T-cell (primary cell): ENCODE measurements at places on chromosomes 2 and 18.

DNA sequence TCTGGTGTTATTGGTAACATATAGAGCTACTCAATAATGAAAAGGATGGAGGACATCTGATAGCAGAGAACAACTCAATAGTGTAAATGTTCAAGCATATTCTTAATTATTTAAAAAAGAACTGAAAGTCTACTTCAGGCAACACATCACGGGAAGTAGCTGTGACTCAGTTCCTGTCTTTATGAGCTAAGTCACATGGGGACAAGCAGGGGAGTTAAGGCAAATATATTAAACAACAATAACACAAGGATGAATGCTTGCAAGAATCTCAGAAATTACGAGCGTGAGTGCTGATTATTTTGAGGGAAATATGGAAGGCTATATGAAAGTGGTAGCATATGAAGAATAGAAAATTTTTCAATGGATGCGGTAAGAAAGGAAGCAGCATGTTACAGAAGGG, 4.0 kb upstream of the HNMT start:
- no peak for DNase-seq
- no peak overlapping the region for H3K27ac ChIP-seq
- H3K27me3 ChIP-seq = no peaks in the 10 kb centered on the region
- H3K36me3 ChIP-seq = no peaks in the 10 kb centered on the region

- no peaks in the 10 kb centered on the region for H3K27me3 ChIP-seq
- H3K4me1 ChIP-seq = peaks cover 65% of the 10 kb centered on the region
- no peak for DNase-seq
Measured at GRCh38 chr2:54586494-54586893, 130.4 kb downstream of the SPTBN1 start.

DNA sequence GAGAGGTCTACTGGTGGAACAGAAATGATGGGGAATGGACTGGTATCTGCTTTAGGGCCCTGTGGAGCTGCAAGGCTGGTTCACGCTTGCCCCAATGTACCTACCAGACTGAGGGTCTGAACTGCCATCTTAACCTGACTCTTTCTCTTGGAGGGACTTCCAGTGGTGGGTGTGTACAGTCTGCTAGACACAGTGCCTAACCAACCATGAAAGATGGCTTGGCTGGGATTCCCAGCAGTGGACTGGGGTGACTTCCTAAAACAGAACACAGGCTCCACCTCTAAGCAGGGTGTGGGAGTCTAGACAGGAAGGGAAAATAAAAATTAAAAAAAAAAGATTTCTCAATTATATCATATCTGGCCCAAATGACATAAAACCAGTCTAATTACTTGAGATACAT, 25.5 kb upstream of the MYO3B start:
- H3K4me3 ChIP-seq = no peak overlapping the region
- H3K36me3 ChIP-seq = no peaks in the 10 kb centered on the region
- no peaks in the 10 kb centered on the region for H3K4me1 ChIP-seq
- no peak overlapping the region for H3K27ac ChIP-seq

DNA sequence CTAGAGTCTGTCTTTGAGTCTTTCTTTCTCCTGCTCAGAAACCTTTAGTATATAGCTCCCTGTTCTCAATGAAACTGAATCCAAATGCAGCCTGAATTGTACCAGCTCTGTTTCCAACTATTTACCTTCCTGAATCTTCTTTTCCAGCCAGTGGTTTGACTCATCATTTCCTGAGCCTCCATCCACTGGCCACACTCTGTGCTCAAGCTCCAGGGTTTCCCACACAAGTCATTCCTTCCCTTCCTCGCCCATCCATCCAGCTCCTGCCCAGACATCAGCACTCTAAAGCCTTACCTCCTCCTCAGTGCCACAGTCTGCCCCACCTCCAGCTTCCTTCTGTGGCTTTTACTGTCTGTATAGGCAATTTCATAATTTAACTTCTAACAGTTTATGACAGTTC, 233.6 kb upstream of the RASGRP3 start:
- no peaks in the 10 kb centered on the region for H3K36me3 ChIP-seq
- no peak for DNase-seq
- H3K4me3 ChIP-seq = no peak overlapping the region
- H3K27ac ChIP-seq = no peak overlapping the region

GRCh38 chr2:206989311-206989710, 50.0 kb downstream of the CPO start:
- DNase-seq = no peak
- no peak overlapping the region for H3K4me3 ChIP-seq
- H3K36me3 ChIP-seq = no peaks in the 10 kb centered on the region
- H3K27ac ChIP-seq = no peak overlapping the region
- H3K27me3 ChIP-seq = no peaks in the 10 kb centered on the region
- peaks cover 8% of the 10 kb centered on the region for H3K4me1 ChIP-seq

- no peak overlapping the region for H3K27ac ChIP-seq
- H3K27me3 ChIP-seq = no peaks in the 10 kb centered on the region
- H3K4me1 ChIP-seq = no peaks in the 10 kb centered on the region
- no peaks in the 10 kb centered on the region for H3K36me3 ChIP-seq
Measured at GRCh38 chr2:27902098-27902497, 11.6 kb downstream of the BABAM2 start.

DNA sequence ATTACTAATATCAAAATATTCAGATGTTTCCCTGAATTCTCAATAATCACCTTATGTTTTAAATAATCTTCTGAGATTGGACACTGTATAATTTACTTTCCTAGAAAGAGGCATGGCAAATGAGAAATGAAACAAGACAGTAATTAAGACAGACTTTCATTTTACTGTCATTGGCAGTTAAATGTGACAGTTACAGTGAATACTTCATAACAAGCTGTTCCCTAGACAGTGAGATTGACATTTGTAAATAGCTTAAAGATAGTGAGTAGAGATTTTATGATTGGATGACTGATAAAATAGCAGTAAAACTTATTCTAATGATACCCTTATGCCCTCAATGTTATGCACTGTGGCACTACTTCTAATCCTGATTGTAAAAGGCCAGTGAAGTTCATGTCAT, 524.9 kb upstream of the TMEFF2 start:
- no peaks in the 10 kb centered on the region for H3K4me1 ChIP-seq
- H3K36me3 ChIP-seq = no peaks in the 10 kb centered on the region
- DNase-seq = no peak
- no peak overlapping the region for H3K27ac ChIP-seq

- no peak overlapping the region for H3K27ac ChIP-seq
- H3K27me3 ChIP-seq = no peaks in the 10 kb centered on the region
- DNase-seq = no peak
- H3K4me3 ChIP-seq = no peak overlapping the region
- no peaks in the 10 kb centered on the region for H3K4me1 ChIP-seq
Measured at GRCh38 chr2:4354678-4355077, 651.3 kb downstream of the DCDC2C start.

- H3K36me3 ChIP-seq = no peaks in the 10 kb centered on the region
- H3K27ac ChIP-seq = no peak overlapping the region
- DNase-seq = no peak
- no peaks in the 10 kb centered on the region for H3K4me1 ChIP-seq
- no peaks in the 10 kb centered on the region for H3K27me3 ChIP-seq
Measured at GRCh38 chr18:33751613-33752221, 173.7 kb downstream of the ASXL3 start.

GRCh38 chr2:163655667-163656066, 80.1 kb downstream of the FIGN start:
- no peak for DNase-seq
- H3K27ac ChIP-seq = no peak overlapping the region

GRCh38 chr18:74488354-74488753, 7.8 kb upstream of the CNDP2 start:
- H3K36me3 ChIP-seq = no peaks in the 10 kb centered on the region
- H3K27ac ChIP-seq = no peak overlapping the region
- peaks cover 10% of the 10 kb centered on the region for H3K27me3 ChIP-seq

DNA sequence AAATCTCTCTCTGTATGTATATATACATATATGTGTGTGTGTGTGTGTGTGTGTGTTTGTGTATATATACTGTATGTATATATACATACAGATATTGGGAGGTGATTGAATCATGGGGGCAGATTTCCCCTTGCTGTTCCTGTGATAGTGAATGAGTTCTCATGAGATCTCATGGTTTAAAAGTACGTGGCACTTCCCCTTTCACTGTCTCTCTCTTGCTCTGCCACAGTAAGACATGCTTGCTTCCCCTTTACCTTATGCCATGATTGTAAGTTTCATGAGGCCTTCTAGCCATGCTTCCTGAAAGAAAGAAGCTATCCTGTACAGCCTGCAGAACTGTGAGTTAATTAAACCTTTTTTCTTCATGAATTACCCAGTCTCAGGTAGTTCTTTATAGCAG, 18.8 kb upstream of the CCDC195 start:
- no peak for DNase-seq
- no peaks in the 10 kb centered on the region for H3K27me3 ChIP-seq
- H3K4me3 ChIP-seq = no peak overlapping the region
- H3K27ac ChIP-seq = no peak overlapping the region
- H3K4me1 ChIP-seq = no peaks in the 10 kb centered on the region

DNA sequence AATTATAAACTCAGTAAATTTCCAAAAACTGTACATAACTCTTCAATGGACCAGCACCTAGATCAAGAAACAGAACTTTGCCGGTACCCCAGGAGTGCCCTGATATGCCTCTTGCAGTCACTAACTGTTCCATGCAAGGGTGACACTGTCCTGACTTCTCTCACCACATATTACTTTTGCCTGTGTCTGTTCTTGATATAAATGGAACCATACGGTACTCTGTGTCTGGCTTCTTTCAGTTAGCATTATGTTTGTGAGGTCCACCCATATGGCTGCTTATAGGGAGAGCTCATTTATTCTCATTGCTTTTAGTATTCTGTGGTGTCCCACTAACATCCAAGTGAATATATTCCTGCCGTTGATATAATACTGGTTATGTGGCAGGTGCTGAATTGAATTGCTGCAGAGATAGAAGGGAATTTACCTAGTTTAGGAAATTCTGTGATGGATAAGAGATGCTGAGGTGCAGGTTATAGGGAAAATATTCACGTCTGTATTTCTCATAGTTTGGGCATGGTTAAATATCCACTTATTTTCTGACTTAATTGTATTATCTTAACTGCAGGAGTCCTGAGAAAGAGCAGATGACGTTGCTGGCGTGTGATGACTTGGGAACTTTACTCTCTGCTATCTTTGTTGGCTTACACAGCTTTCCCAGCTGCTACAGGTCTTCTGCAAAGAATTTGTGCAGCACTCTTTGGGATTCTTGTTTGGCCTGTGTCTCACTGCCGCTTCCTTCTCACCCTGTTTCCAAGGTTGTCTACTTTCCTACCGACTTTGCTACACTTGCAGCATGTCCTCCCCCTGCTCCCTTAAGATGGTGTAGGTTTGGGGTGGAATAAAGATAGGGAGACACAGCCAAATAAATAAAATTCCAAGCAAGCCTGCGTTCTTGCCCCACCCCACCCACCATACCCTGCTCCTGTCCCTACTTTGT, 107.9 kb downstream of the MAP4K4 start:
- no peak for DNase-seq
- no peak overlapping the region for H3K27ac ChIP-seq
- peaks cover 16% of the 10 kb centered on the region for H3K4me1 ChIP-seq
- H3K27me3 ChIP-seq = no peaks in the 10 kb centered on the region
- H3K36me3 ChIP-seq = no peaks in the 10 kb centered on the region

DNA sequence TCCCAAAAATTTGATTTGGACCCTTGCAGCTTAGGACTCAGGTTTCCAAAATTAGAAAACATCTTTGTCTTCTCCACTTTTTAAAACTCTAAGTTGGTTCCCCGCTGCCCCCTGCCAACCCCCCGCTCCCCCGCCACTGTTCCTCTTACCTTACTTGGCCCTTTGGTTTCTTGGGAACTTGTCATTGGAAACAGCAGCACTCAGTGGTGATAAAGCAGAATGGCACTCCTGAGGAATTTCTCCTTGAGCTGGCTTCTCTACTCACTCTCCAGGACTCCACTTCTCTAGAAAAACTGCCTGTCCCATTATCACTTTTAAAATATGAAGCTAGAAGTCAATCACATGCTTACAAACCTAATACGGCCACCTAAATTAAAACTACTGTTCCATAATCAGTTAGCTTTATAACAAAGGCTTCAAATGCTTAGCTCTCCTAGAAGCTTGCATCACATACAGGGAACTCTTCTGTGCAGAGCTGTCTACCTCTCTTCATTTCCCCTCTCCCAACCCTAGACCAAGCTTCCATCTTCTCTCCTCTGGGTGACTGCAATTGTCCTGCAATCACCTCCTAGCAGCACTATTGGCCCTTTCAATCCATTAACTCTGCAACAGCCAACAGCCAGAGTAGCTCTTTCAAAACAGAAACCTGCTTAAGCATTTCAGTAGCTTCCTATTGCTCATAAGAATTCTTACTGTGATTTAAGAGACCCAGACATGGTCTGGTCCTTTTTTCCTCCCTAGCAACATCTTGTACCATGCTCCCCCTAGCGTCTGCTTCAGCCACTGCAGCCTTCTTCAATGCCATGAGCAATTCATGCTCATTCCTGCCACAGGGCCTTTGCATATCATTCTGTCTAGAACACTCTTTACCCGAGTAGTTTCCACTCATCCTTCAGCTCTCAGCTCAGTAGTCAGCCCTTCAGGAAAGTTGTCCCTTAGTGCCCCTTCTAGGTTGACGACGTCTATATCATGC, 15.2 kb upstream of the PLEKHM3 start:
- H3K27me3 ChIP-seq = peaks cover 2% of the 10 kb centered on the region
- H3K4me1 ChIP-seq = no peaks in the 10 kb centered on the region
- H3K27ac ChIP-seq = no peak overlapping the region
- H3K4me3 ChIP-seq = no peak overlapping the region
- H3K36me3 ChIP-seq = no peaks in the 10 kb centered on the region
- peak; percentile 53 for DNase-seq
